CD4-positive, alpha-beta T cell (primary cell): ENCODE measurements at places on chromosomes 2 and 18. TPM values are rescaled to one million over a fixed set of nuclear protein-coding genes. Genes with fewer than 3 reads are reported as not detected.

GRCh38 chr2:98909317-98910211 is 26.5 kb downstream of the CRACDL start:
- H3K27me3 ChIP-seq = peaks cover 4% of the 10 kb centered on the region
- H3K36me3 ChIP-seq = no peaks in the 10 kb centered on the region
- H3K4me1 ChIP-seq = peaks cover 9% of the 10 kb centered on the region
- no peak overlapping the region for H3K27ac ChIP-seq

PASK gene
- total RNA-seq = 87.9 TPM

MPP4 gene
- total RNA-seq = not detected

GRCh38 chr18:75073654-75074053 is 135.3 kb downstream of the PTGR3 start:
- no peaks in the 10 kb centered on the region for H3K27me3 ChIP-seq
- no peak overlapping the region for H3K4me3 ChIP-seq
- no peak overlapping the region for H3K27ac ChIP-seq
- H3K36me3 ChIP-seq = no peaks in the 10 kb centered on the region
- DNase-seq = no peak

CGREF1 gene
- total RNA-seq = not detected

HOXD13 gene
- total RNA-seq = not detected

PLEK gene
- total RNA-seq = 6.3 TPM

SOCS6 gene
- 1.8 TPM for total RNA-seq

- DNase-seq = peak; percentile 59
- no peaks in the 10 kb centered on the region for H3K27me3 ChIP-seq
- peak overlapping the region; percentile 82 for H3K4me3 ChIP-seq
Measured at GRCh38 chr2:39119732-39120520, 925 bp downstream of the SOS1 start.

NGEF gene
- not detected for total RNA-seq

DNA sequence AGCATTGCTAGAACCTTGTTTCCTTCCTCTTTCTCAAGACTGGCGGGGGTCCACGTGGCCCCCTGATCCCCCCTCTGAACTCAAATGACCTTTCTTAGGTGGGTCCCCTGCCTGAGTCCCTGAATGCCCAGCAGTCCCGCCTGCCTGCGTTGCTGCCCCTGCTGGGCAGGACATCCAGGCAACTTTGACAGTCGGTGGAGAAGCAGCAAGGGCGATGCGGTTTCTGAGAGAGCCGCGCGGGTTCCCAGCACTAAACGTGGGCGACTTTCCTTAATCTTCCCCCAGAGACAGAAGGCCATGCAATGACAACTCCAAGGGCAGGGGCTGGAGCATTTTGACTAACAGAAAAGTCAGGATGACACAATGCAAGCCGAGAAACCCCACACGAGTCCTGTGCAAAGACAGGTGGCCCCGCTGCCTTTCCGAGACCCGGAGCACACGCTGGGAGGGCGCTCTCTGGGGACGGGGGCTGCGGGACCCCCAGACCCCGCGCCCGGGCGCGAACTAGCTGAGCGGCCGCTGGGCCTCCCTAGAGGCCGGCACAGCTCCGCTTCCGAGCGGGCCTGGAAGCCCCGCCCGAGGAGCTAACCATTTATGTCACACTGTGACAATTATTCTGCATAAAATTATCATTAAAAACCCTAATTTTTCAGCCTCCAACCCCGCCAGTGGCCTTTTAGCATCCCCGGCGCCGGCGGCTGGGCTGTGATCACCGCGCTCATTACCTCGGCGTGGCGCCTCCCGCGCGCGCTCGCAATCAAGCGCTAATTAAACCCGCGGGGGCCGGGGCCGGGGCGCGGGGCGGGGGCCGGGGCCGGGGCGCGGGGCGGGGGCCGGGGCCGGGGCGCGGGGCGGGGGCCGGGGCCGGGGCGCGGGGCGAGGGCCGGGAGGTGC is 27.4 kb downstream of the ASB18 start:
- DNase-seq = no peak
- H3K4me3 ChIP-seq = no peak overlapping the region
- no peak overlapping the region for H3K27ac ChIP-seq
- no peaks in the 10 kb centered on the region for H3K4me1 ChIP-seq

GRCh38 chr2:74001781-74002504 is 17.2 kb downstream of the TET3 start:
- peak overlapping the region; percentile 56 for H3K4me3 ChIP-seq
- no peaks in the 10 kb centered on the region for H3K27me3 ChIP-seq
- H3K36me3 ChIP-seq = peaks cover 11% of the 10 kb centered on the region

- no peaks in the 10 kb centered on the region for H3K4me1 ChIP-seq
- H3K4me3 ChIP-seq = no peak overlapping the region
- DNase-seq = no peak
- H3K27ac ChIP-seq = no peak overlapping the region
Measured at GRCh38 chr2:19846030-19846429, 55.8 kb downstream of the TTC32 start.
